Urinary bladder (tissue), 4 donors: ENCODE measurements at places on chromosomes 6 and 20.

GRCh38 chr20:50328996-50329898, 138.6 kb downstream of the CEBPB start:
- no peak for DNase-seq

DNA sequence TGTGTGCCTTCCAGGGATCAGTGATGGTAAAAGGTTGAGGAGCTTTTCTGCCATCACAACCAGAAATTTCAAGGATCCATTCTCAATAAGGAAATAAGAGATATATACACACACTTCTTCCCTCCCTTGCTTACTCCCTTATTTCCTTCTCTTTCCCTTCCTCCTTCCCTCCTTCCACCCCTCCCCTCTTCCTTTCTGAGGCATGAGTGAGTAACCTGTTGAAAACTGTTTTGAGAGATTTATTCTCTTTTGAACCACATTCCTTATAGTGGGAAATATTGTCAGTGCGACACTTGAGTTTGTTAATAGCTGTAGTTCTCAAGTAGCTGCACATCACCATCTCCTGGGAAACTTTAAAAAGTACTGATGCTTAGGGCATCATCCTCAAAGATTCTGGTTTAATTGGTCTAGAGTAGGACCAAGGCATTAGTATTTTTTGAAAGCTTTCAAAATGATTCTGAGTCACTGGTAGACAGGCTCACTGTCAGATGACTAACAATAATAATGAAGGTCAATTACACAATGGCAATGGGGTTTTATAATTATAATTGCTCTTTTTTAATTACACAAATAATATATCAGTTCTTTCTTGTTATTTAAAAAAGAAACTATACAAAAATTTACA, 109.9 kb downstream of the POPDC3 start:
- DNase-seq: no peak

- no peak for DNase-seq
Measured at GRCh38 chr6:139248911-139249310, 42.9 kb downstream of the TXLNB start.

GRCh38 chr6:129637340-129638054, 72.5 kb downstream of the ARHGAP18 start:
- DNase-seq: no peak

DNA sequence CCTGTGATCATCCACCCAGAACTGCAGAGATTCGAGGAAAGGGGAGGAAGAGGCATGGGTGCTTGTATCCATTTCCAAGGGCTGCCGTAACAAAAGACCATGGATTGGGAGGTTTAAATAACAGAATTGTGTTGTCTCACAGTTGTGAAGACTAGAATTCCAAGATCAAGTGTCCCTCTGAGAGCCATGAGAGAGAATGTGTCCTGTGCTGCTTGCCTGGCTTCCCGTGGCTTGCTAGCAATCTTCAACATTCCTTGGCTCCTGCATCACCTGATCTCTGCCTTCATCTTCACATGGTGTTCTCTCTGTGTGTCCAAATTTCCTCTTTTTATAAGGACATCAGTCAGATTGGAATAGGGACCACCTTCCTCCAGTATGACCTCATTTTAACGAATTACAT, 69.8 kb downstream of the CDC40 start:
- DNase-seq: no peak

DNA sequence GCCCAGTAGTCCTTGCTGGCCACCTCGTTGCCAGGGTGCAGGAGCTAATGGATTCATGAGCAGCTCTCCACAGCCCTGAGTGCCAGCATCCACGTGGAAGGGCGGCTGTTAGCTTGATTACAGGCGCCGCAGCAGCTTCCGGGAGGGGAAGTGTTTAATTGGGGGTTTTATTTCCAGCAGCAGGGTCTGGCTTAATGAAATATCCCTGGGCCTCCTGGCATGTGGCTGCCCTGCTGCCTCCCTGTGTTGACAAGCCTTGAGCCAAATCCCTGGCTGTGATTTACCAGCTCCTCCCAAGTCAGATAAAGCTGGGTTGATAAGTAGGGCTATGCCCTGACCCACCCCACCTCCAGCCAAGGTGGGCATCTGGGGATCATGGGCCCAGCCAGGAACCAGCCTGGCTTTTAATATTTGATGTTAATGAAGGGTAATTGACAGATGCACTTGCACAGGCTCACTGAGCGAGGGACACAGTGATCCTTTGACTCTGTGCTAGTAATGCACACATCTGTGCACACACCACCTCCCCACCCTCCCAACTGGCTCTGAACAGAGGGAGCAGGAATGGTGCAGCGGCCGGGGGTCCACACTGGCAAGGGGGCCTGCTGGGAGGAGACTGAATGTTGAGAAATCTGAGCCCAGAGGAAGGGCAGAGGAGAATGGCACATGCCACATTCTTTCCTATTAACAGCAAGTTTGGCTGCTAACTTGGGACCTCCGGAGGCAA, 13.6 kb downstream of the GLP1R start:
- no peak for DNase-seq

- no peak for DNase-seq
Measured at GRCh38 chr20:20051767-20052073, 546 bp downstream of the CRNKL1 start.

- no peak for DNase-seq
Measured at GRCh38 chr20:31523361-31524283, 9.4 kb downstream of the HM13 start.

- DNase-seq: no peak
Measured at GRCh38 chr6:167843023-167843422, 16.3 kb downstream of the AFDN start.

- no peak for DNase-seq
Measured at GRCh38 chr6:91241946-91242613, 655.2 kb upstream of the MAP3K7 start.

DNA sequence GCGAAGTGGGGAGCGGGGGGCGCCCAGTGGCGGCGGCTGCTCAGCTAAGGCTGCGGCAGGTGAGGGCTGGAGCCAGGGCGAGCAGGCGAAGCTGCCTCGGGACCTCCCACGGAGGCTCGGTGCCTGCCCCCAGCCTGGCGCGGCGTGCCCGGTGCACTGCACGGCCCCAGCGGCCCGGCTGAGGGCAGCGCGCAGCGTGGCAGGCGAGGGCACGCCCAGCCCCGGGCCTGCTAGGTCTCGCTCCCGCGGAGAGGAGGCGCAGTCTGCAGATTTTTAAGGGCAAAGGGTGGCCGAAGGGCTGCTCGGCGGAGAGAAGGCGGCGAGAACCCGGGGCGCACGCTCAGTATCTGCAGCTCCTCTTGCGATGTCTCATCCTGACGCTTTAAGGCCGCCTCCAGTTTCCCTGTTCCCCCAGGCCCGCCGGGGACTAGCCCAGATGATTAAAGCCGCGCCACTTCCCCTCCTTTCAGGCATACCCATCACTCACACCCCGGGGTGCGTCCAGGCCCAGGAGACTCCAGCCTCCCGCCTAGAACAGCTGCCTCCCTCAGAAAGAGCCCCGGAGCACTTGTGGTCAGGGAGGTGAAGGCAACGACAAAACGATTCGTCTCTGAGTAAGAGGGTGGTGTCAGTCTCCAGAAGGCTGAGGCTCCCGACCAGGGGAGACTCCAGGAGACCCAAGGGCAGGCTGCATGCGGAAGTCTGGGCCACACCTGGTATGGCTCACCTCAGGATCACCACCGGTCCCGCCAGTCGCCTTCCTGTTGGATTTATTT, at the start of gene FERMT1:
Gene FERMT1 (minus strand): TSS at position 158 of the 776 bp plus-strand sequence. CDS start 3,476 bp downstream, outside the sequence.
- DNase-seq: peak; percentile 20

DNA sequence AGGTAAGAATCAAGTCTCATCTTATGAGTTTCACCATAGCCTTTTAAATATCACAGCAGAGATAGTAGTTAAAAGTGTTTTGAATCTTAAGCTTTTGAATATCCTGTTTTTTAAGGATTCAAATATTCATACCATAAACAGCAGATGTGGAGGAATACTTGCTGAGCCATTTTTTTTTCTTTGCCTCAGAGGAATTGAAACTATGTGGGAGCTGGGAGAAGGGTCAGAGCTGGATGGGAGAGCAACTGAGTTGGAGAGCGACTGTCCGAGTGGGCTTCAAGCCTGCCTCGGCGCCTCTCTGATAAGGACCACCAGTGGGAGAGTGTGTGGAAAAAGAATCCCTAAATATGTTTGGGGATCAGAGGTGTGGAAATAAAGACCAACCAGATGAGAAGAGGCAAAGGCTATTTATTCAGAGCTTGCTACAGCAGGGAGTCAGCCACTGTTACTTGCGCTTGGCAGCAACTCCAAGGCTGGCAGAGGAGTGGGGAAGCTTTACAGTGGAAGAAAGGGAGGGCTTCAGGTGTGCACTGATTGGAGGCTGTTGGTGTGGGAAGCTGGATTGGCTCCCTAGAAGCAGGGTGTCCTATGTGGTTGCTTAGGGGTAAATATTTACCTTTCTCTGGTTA, 34.3 kb upstream of the MCUR1 start:
- DNase-seq: no peak

- DNase-seq: no peak
Measured at GRCh38 chr6:119301429-119301828, 48.1 kb downstream of the MAN1A1 start.

DNA sequence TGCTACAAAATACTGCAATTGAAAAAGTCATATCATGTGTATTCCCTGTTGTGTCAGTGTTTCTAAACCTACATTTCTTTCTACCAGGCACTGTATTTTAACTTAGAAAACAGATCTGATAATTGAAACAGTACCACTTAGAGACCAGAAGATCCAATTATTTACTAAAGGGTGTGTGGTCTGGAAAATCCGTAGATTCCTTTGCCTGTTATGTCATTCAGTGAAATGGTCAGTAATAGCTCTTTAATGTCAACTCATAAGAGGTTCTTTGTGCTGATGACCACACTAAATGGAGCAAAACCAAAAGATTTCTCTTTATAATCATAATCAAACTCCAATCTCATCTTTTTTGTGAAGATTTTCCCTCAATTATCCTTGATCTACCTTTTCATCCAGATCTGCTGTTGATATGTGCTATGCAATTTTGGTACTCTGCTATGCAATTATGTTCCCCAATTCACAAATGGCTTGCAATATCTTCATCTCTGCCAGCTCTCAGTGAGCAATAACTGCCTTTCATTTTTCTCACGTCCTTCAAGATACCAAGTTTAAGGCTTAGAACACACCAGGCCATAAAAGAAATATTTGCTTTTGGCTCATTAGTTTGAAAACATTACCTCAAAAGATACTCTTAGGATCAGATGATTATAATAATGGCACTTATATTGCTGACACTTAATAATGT, 165.5 kb downstream of the MOXD1 start:
- DNase-seq: no peak

DNA sequence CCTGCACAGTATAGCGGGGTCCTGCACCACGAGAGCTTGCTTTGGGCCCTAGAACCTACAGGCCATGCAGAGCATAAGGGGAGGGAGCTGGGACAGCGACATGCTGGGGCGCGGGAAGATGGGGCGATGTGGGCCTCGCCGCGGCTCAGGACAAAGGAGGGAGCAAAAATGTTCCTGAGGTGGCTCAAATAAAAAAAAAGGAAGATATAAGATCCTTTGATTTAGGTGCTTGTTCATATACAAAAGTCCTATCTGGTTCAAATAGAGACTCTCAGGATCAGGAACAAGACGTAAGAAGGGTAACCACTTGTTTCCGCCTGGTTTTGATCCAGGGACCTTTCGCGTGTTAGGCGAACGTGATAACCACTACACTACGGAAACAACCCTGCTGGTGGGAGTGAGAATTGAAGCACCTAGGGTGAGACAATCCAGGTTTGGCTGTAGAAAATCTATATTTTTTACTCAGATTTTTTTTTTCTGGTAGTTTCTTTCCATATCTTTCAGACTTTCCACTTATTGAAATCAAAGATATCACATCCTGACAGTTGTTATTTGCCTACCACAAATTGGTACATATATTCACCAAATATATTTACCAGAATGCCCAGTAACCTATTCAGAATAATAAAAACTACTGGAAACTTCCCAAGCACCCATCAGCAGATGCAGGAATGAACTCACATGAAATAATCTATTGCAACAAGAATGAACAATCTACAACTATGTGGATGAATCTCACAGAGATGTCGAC, 177.9 kb upstream of the ZNF184 start:
- no peak for DNase-seq

GRCh38 chr6:5981126-5982026, 25.3 kb downstream of the NRN1 start:
- no peak for DNase-seq

- no peak for DNase-seq
Measured at GRCh38 chr6:166624275-166624674, 2.8 kb downstream of the RPS6KA2 start.

DNA sequence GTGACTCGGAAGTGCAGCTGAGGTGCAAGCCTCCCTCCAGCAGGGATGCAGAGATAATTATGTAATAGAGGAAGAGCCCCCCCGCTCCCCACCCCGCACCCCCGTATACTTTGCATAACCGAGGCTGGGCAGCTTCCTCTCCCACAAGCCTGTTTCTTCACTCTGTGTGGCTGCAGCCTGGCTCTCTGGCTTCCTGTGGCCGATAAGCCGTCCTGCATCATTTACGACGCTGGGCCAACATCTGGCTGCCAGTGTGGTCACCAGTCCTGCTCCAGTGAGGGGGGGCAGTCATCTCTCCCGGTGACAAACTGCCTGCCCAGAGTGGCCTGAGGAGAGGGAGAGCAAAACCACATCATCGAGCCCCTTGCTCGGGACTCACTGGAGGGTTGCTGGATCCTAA, 59.2 kb downstream of the RBM38 start:
- DNase-seq: no peak

DNA sequence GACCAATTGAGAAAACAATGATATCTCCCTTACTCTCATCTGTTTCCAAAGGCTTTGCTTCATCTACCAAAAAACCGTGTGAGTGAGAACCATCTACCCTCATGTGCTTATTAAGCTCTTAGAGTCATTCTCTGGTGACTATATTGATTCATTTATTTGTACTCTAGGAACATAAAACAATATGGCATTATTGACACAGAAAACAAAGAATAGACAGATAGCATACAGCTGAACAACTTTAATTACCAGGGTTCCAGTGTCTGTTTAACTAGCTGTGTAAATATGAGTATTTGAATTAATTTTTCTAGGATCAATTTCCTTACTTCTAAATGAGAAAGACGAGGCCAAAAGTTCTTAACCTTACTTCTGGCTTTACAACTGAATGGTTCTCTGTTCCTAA, 31.3 kb upstream of the HEY2 start:
- no peak for DNase-seq

DNA sequence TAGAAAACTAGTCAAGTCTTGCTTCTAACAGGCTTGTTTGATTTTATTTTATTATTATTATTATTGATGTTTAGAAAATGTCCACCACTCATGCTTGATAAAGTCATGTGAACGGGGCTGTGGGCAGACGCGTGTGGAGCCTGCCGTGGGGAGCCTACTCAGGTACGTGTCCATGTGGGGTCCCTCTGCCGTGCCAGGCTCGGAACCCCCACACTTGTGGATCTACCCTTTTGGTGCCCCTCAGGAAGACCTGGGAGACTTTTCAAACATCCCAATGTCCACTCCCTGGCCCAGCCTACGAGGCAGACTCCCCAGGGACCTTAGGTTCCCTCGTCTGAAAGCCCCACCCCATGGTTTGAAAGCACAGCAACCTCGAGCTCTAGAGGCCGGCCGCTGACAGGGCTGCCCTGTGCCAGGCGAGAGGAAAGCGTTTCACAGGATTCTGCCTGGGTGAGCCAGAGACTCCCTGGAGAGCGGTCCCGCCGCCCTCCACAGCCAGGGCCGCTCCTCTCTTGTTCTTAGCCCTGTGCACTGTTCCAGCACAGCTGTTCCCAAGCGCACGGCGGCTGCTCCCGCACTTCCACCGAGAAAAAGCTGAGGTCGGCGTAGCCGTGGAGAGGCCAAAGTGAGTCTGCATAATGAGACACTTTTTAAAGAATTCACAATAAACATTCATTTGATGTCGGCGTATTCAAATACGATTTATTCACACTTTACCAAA, 249.7 kb downstream of the TTLL2 start:
- no peak for DNase-seq
